ENCODE measurements at places on chromosomes 3 and 15. TPM values are rescaled to one million over a fixed set of nuclear protein-coding genes. Genes with fewer than 3 reads are reported as not detected.

HESX1 gene
- total RNA-seq: not detected

C3orf20 gene
- total RNA-seq: not detected

GASK1A gene
- total RNA-seq: 1.1 TPM

GRAMD1C gene
- total RNA-seq: 8.2 TPM

CCR9 gene
- 0.12 TPM for total RNA-seq

SCAANT1 gene
- not detected for total RNA-seq

GRCh38 chr15:67805666-67806516, 19.4 kb upstream of the SKOR1 start:
- no peak for DNase-seq

- DNase-seq: no peak
Measured at GRCh38 chr15:93033434-93034045, 55.5 kb downstream of the RGMA start.

- no peak for DNase-seq
Measured at GRCh38 chr3:933326-933725, 159.5 kb upstream of the CNTN6 start.

DNA sequence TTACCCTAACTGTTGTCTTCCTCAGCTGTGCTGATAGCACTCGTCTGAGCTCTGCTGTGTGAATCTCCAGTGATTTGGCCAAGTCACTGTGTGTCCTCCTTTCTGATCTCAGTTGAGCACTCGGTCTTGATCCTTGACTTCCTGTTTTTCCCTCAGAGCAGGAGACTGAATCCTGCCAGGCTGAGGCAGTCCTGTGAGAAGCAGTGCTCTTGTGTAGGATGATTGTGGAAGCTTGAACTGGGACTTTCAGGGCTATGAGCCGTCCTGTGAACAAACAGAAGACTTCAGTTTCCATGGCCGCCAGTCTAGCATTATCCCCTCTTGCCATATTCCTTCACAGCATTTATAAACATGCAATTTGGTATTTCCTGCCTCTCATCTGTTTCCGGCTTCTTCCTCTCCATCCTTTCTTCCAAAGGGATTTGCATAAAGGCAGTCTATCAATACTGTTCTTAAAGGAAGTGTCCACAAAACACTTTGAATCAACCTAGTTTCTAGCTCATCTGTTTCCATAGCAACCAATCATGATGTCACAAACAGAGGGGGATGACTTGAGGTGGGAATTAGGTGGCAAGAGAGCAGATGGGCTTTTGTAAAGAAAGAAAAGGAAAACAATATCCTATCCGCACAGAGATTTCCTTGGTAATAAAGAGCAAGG, 237.2 kb downstream of the AGBL1 start:
- DNase-seq: no peak

GRCh38 chr3:24060055-24060454, 115.0 kb downstream of the NR1D2 start:
- DNase-seq: no peak

DNA sequence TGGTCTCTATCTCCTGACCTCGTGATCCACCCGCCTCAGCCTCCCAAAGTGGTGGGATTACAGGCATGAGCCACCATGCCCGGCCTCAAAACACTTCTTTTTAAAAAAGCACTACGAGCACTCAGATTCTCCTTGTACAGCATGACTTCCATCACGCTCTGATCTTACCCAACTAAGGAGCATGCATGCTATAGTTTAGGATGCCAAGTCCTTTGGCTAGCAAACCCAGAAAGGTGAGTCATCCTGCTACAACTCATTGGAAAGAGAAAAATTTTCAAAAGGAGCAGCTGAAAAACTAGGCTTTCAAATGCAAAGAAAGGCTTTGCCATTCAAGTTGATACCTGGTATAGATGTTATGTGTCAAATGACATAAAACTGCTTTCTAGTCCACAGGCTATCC, 70.3 kb upstream of the PRICKLE2 start:
- no peak for DNase-seq

GRCh38 chr3:8413337-8413926, 88.2 kb upstream of the LMCD1 start:
- no peak for DNase-seq

DNA sequence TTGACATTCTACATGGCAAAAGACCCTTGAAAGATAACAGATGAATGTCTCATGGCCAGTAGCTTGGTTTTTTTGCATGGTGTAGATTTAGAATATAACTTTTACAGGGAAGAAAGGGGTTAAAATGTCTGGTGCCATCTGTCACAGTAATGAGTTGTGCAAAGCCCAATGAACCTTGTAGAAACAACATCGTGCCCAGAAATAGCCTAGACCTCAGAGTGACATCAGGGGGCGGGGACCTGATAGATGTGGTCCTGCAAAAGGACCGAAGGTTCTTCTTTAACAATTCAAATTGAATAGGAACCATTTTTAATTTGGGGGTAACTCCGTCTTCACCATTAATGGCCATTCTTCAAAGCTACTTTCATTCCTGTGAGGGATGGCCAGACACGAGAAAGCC, 254.1 kb upstream of the CTDSPL start:
- no peak for DNase-seq

DNA sequence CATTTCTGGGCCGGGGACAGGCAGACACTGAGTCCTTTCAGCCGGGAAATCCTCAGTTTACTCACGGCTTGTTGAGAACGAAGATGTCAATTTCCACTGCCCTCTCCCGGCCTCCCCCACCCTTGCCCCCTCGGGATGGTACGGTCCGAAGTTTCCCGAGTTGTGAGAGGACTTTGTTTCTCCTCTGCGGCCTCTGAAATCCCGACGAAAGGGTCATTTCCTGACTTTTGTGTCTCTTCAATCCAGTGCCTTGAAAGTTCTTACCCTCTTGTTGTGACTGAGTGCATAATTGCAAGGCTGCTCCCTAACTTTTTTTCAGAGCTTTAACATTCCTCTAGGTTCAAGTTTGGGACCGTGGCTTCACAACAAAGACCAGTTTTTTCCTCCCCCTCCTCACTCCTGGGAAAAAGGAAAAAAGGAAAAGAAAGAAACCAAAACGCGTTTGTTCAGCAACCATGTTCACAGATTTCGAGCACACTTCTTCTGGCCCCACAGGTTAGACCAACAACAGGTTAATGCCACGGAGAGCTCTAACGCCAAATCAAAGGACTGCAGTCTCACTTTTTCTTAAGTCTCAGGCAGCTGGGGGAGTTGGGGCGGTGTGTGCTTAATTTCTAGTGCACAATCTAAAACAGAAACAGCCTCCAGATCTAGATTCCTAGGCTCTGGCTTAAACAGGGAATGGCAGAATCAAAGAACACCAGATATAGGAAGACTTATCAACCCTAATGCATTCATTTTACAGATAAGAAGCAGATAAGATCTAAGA, 138.9 kb downstream of the TMCO5A start:
- peak; percentile 51 for DNase-seq

DNA sequence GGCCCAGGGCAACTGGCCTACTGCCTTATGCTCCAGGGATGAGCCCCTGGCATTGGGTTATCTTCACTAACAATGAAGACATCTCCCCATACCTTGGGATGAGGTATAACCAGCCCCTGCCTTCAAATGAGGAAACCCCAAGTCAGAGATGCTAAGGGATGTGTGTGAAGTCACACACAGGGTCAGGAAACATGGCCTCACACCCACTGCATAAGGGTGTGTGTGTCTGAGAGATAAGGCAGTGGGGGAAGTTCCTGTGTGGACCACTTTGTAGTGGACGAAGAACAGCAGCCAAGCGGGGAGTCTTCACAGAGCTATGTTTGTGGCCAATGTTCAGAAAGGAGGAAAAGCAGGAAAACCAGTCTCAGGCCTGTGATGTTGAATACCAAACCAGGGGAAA, 10.5 kb downstream of the ELP6 start:
- DNase-seq: no peak

DNA sequence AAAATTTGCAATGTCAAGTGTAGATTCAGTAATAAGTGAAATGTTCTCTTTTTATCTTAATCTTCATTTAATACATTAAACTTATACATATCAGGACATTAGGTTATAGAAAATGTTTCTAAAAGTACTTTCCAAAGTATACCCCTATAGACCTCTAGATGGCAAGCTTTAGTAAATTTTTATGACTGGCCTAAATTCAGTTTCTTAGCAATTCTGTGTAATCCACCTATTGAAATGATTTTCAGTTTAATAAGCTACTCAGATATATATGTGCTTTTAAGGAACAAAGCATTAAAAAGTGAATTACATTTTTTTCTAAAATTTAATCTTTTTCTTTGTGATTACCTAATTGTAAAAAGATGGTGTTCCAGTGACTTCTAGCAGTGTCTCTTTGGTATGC, 342.2 kb downstream of the GBE1 start:
- DNase-seq: no peak

- no peak for DNase-seq
Measured at GRCh38 chr3:30760040-30760695, 134.3 kb downstream of the GADL1 start.

DNA sequence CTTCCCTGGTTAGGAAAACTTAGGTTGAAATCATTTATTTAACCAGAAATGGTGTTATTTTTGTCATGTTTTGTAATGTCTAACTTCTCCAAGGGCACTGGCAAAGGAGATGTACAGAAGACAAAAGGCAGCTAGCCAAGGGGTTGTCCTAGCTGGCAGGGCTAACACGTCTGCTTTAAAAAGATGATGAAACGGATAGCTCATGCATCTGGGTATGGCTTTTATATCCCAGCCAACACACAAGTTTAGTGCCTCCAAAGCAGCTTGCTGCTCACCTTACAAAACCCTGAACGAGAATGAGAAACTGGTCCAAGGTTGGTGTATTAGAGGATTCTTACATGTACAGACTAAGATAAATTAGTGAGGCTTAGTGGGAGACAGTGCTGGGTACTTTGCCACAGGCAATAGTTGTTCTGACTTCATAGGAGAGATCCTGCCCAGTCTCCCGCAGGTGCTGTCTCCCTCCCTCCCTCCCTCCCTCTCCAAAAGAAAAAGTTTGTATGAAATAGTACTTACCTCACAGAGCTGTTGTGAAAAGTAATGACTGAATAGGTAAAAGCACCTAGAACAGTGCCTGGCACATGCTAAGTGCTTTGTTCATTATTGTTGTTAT, 47.8 kb downstream of the KCNMB2 start:
- DNase-seq: no peak

- no peak for DNase-seq
Measured at GRCh38 chr15:95016511-95017229, 785.3 kb downstream of the MCTP2 start.

DNA sequence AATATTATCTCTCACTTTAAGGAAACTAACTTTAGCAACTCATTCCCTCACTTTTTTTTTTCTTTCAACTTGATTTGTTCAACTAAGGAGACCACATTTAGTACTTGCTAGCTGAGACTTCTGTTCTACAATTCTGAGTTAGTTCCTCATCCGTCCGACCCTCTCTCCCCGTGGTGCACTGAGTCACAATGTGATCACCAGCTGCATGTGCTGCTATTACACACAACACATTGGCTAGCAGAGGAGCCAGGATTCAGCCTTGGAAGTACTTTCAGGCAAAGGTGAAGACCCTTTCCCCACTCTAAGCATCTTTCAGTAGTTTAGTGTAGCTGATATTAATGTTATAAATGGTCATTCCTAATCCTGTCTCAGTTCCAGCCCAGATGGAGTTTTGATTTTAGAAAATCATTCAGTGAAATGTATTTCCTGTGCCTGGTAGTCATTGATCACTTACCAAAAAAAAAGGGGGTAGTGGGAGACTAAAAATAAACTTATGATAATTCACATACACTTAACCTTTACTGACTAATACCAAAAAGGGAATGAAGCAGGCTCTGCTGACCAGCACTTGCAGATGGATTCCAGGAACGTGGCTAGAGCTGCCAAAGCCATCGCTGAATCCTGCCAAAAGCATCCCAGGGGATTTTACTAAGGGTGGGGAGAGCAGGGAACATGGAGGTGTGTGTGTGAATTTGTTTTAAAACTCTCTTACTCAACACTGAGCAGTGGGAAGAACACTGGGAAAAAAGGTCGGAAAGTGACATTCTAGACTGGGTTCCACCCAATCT, 424.8 kb downstream of the LPP start:
- peak; percentile 36 for DNase-seq

DNA sequence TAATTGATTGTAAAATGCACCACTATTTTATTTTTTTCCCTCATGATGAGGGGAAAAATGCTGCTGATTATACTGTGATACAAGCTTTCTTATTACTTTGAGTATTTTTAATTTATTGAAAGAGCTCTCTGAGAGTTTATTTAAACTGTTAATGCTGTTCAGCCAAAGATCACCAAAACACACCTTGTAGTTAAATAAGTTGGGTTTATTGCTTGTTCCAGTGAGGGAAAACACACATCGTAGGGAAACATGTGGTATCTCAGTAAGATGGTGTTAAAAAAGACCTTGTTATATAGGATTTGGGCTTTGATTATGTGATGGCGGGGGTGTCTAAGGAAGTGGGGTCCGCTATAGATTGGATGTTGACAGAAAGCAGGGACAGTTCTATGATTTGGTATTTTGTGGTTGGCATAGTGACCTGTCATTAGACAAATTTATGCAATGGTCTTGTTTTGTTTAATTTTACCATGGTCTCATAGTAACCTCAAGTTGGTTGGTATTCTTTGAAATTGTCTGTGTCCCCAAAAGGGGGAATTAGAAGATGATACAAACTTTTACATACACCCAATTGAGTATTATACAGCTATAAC, 11.1 kb downstream of the HACD3 start:
- no peak for DNase-seq

GRCh38 chr15:98548139-98548971, 100.0 kb upstream of the IGF1R start:
- peak; percentile 73 for DNase-seq
